Tibial artery (tissue), 4 donors: ENCODE measurements at places on chromosomes 4 and X.

- DNase-seq, result peak; percentile 3
- peaks cover 18% of the 10 kb centered on the region for H3K4me1 ChIP-seq
- no peak overlapping the region for H3K4me3 ChIP-seq
- no peaks in the 10 kb centered on the region for H3K36me3 ChIP-seq
Measured at GRCh38 chr4:6204098-6204497, 3.7 kb upstream of the JAKMIP1 start.

DNA sequence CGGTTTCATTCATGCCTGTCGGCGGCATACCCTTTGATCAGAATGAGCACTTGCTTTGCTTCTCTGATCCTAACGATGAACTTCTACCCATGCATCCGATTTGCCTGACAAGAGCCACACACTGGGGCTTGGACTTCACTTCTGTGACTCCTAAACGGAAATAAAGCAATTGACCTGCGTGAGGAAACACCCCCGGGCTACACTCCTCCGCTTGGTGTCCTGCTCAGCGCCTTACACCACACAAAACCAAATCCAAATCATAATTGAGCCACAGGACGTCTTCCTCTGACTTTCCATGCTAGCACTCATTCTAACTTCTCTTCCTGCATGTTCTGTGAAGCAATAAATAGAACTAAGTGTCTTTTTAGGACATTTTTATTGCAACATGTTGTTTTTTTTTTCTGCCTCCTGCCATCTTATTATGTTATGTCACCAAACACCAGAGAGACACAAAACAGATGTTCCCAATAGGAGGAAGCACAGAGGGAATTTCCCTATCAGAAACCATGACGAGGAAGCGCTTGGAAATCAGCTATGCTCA, 110.8 kb upstream of the FAM9B start:
- no peak overlapping the region for H3K27ac ChIP-seq
- H3K4me1 ChIP-seq, result peaks cover 4% of the 10 kb centered on the region
- no peak overlapping the region for H3K4me3 ChIP-seq
- no peaks in the 10 kb centered on the region for H3K27me3 ChIP-seq
- no peak for DNase-seq

DNA sequence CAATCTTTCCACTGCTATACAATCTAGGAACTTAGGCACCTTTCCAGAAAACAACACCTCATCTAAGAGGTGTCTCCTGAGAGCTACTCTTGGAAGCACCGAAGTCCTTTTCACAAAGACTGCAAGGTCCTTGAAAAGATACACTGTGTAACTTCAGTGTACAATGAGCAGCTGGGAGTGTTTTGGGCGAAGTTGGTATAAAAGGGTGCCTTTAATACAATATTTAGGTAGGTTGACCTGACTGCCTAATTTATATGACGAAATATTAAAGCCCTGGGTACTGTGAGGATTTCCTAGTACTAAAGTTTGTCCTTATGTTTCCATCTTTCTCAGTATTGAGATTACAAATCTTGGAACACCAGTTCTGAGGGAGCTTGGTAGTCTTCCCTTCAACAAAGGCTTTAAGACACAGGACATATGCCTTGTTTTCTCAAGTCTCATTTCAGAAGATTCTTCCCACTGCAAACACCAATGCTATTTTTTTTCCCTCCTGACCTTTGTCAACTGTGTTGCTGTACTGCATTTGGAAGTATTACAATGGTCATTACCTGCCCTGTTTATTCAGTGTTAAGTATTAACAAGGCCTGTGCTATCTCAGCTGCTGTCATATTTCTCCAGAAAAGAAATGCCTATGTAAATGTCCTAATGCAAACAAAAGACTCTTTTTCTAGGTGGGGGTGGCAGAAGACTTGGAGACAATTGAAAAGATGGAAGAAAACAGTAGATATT, 134.2 kb downstream of the MAML3 start:
- H3K4me1 ChIP-seq, result no peaks in the 10 kb centered on the region
- H3K36me3 ChIP-seq, result no peaks in the 10 kb centered on the region
- no peak overlapping the region for H3K4me3 ChIP-seq
- no peaks in the 10 kb centered on the region for H3K27me3 ChIP-seq
- DNase-seq, result no peak
- H3K27ac ChIP-seq, result no peak overlapping the region

- no peaks in the 10 kb centered on the region for H3K36me3 ChIP-seq
- no peak for DNase-seq
- H3K27ac ChIP-seq, result no peak overlapping the region
- H3K27me3 ChIP-seq, result no peaks in the 10 kb centered on the region
- H3K4me3 ChIP-seq, result no peak overlapping the region
Measured at GRCh38 chr4:11710453-11711093, 281.9 kb upstream of the HS3ST1 start.

DNA sequence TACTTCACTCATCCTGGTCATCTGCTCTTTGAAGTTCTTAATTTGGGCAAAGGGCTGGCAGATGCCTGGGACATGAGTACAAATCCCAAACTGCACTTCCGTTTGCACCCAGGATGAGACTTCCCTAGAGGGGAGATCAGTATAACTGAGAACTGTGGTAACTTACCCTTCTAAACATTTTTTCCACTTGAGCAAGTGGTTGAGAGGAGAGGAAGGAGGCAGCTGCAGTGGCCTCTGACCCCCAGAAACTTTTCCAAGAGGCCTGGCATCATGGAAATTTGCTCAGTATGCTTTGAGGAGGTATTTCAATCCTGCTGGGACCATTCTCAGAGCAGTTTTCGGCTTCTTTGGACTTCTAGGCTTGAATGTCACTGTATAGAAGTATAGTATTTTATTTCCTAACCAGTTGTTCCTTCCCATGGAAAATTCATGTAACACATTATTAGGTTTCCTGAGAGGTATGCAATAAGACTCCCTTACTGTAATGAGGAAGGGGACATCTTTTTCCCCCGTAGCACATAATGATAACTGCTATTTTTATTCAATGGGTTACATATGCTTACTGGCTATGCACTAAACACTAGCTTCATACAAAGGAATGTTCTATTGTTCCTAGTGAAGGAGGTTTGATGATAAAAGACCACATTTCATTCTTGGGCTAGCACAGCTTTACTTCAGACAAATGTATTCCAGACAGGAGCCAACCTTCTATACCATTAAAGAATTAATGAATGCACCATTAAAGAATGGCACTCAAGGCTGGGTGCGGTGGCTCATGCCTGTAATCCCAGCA, 129.3 kb downstream of the SHROOM3 start:
- peaks cover 64% of the 10 kb centered on the region for H3K4me1 ChIP-seq
- peak overlapping the region; percentile 75 for H3K27ac ChIP-seq
- no peaks in the 10 kb centered on the region for H3K36me3 ChIP-seq

- peaks cover 6% of the 10 kb centered on the region for H3K4me1 ChIP-seq
- no peak overlapping the region for H3K4me3 ChIP-seq
- peaks cover 47% of the 10 kb centered on the region for H3K36me3 ChIP-seq
- no peaks in the 10 kb centered on the region for H3K27me3 ChIP-seq
- DNase-seq, result no peak
Measured at GRCh38 chr4:6580353-6580752, 5.4 kb downstream of the MAN2B2 start.

DNA sequence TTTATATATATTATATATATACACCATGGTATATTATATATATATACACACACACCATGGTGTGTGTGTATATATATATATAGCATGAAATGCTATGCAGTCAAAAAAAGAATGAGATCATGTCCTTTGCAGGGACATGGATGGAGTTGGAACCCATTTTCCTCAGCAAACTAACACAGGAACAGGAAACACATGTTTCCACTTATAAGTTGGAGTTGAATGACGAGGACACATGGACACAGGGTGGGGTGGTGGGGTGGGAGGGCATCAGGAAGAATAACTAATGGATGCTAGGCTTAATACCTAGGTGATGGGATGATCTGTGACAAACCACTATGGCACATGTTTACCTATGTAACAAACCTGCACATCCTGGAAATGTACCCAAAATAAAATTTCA, 293.6 kb upstream of the NDST3 start:
- H3K36me3 ChIP-seq, result no peaks in the 10 kb centered on the region
- DNase-seq, result no peak
- no peak overlapping the region for H3K27ac ChIP-seq
- no peaks in the 10 kb centered on the region for H3K27me3 ChIP-seq
- H3K4me3 ChIP-seq, result no peak overlapping the region

DNA sequence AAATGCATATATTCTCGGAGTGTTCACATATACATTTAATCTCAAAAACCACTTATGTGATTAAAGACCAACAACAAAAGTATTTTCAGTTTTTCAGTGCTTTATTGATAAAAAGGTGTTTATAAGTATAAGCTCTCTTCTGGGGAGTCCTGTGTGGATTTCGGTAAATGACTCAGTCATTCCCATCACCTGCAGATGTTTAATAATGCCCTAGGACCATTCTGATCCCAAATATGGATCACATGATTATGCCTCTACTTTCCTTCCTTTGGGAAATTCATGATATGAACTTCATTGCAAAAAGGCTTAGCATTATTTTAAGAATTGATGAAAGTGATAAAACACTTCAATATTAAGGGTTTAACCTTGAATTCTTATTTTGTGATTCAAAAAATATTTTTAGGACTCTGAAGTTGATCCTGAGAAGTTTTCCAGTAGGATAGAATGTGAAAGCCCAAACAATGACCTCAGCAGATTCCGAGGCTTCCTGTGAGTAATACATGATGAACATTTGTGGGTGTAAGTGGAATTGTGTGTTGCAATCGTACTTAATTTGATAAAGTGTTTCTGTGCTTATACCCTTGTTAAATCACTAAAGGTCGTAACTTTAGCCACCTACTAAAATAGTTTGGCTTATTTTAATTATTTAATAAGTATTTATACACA, 40.2 kb downstream of the ATP10D start:
- peak overlapping the region; percentile 62 for H3K27ac ChIP-seq
- H3K36me3 ChIP-seq, result peaks cover 45% of the 10 kb centered on the region
- H3K27me3 ChIP-seq, result no peaks in the 10 kb centered on the region
- H3K4me3 ChIP-seq, result no peak overlapping the region
- no peaks in the 10 kb centered on the region for H3K4me1 ChIP-seq
- DNase-seq, result no peak

GRCh38 chrX:153968255-153968654, 3.4 kb downstream of the HCFC1 start:
- no peaks in the 10 kb centered on the region for H3K36me3 ChIP-seq
- peak overlapping the region; percentile 99 for H3K27ac ChIP-seq
- no peaks in the 10 kb centered on the region for H3K27me3 ChIP-seq
- H3K4me3 ChIP-seq, result peak overlapping the region; percentile 88
- DNase-seq, result no peak

- no peaks in the 10 kb centered on the region for H3K27me3 ChIP-seq
- DNase-seq, result no peak
- H3K4me3 ChIP-seq, result no peak overlapping the region
- no peaks in the 10 kb centered on the region for H3K4me1 ChIP-seq
- no peak overlapping the region for H3K27ac ChIP-seq
- no peaks in the 10 kb centered on the region for H3K36me3 ChIP-seq
Measured at GRCh38 chr4:5238173-5238572, 186.9 kb downstream of the STK32B start.

DNA sequence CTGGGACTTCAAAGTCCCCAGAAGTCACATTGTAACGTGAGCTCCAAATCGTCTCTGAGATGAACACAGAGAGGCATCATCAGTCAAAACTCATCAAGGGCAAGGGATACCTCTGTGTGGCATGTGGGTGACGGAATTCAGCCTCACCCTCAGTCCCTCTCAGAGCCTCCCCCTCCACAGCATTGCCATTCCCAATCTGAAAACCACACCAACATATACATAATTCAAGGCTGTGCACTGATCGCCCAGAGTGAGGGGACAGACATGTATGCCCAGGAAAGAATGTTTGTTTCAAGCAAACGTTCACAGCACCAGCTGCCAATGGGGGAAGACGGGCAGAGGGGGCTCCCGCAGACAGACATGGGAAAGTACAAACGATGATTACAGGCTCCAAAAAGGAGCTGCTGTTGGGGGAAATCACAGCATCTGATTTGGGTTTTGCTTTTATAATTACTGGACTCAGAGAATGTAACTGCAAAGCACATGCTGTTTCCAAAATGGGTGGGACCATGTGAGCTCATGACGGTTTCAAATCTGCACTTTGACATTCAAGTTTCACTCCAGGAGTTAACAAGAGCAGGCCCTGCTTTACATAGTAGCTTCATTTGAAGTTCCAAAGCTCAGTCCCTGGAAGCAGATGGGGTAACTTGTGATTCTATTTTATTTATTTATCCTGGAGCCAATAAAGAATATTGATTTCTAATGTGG, 88.3 kb downstream of the CLCN4 start:
- H3K36me3 ChIP-seq, result no peaks in the 10 kb centered on the region
- H3K27me3 ChIP-seq, result no peaks in the 10 kb centered on the region
- no peak overlapping the region for H3K27ac ChIP-seq
- H3K4me1 ChIP-seq, result no peaks in the 10 kb centered on the region
- no peak overlapping the region for H3K4me3 ChIP-seq

GRCh38 chrX:41406201-41406600, 40.9 kb upstream of the NYX start:
- H3K4me1 ChIP-seq, result no peaks in the 10 kb centered on the region
- H3K27ac ChIP-seq, result no peak overlapping the region
- no peaks in the 10 kb centered on the region for H3K36me3 ChIP-seq
- no peaks in the 10 kb centered on the region for H3K27me3 ChIP-seq
- no peak overlapping the region for H3K4me3 ChIP-seq

DNA sequence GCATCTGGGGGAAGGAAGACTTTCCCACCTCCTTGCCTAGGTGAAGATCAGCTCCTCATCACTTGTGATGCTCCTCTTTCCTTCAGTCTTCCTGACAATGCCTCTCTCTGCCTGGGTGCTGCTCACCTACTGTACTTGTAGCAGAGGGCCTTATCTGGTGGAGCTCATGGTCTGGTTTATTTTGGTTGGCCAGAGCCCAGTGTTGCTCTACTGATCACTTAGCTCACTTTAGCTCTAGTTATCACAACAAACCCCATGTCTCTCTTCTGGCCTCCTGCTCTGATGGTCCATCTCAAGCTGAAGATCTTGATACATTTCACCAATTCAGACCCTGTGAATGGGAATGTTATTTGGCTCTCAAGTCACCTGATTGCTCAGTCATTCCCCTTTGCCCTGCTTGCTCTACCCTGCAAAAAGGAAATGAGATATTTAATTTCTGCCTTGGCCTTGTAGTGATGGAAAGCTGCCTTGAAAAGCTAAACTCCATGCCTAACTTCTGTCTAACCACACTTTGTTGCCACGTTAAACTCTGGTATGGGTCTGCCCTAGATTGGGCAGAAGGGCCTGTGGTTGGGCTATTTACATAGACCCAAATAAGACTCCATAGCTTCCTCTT, 30.3 kb upstream of the ADH1C start:
- no peaks in the 10 kb centered on the region for H3K27me3 ChIP-seq
- no peaks in the 10 kb centered on the region for H3K36me3 ChIP-seq
- no peak for DNase-seq
- no peak overlapping the region for H3K4me3 ChIP-seq
- H3K4me1 ChIP-seq, result peaks cover 4% of the 10 kb centered on the region
- H3K27ac ChIP-seq, result peak overlapping the region; percentile 85

DNA sequence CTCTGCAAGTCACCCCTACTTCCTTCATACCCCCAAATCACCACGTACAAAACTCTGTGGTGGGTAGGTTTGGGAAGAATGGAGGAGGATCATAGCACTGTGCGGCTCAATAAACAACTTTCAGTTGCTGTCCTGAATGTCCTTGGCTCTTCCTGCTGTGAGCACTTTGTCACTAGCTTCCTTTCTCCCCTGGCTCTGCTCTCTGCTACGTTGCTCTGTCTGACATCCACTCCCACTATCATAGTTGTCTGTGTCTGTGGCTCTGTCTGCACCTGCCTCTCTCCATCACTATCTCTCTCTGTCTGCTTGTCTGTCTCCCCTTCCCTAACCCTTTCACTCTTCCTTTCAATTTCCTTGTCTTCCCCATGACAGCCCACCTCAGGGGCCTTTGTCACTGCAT, 21.2 kb upstream of the SMPX start:
- no peaks in the 10 kb centered on the region for H3K36me3 ChIP-seq
- DNase-seq, result no peak
- H3K27ac ChIP-seq, result no peak overlapping the region
- no peaks in the 10 kb centered on the region for H3K4me1 ChIP-seq
